ENCODE measurements at places on chromosomes 1 and 21. TPM values are rescaled to one million over a fixed set of nuclear protein-coding genes. Genes with fewer than 3 reads are reported as not detected.

DNA sequence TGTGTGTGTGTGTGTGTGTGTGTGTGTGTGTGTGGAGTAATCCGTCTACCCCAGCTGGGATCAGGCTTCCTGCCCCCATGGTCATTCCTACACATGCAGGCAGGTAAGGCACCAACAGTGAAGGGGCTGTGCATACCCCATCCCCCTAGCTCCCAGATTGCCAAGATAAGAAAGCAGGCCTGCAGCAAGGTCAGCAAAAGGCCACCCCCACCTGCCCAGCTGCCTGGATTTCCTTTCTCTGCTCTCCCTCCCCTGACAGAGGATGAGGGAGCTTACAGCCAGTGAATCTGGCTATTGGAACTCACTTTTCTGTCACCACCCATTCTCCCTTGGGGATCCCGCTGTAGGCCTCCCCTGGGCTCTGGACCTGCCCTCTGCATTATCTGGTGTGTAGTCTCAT, 7.9 kb downstream of the ALX3 start:
- DNase-seq, result no peak

The CDA gene
- 2.5 TPM for total RNA-seq

GRCh38 chr1:104309673-104310072, 560.0 kb downstream of the AMY1C start:
- DNase-seq, result no peak

DNA sequence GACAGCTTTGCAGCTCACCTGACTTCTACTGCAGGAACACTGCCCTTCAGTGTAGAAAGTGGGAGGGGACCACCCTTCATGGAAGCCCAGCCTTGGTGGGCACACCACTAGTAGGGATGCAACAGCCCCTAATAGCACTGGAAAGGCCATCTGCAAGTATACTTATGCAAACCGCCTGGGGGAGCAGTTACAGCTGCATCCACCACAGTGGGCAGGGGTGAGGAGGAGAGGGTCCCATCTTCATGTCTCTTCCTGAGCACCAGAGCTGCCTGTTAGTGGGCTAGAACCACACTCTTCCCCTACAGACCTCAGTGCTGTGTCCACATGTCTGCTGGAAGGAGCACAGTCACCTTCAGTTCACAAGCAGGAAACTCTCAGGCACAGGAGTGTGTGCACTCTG, 66.2 kb upstream of the LHX8 start:
- no peak for DNase-seq

GRCh38 chr1:31712068-31712467, 8.3 kb upstream of the COL16A1 start:
- no peak for DNase-seq

DNA sequence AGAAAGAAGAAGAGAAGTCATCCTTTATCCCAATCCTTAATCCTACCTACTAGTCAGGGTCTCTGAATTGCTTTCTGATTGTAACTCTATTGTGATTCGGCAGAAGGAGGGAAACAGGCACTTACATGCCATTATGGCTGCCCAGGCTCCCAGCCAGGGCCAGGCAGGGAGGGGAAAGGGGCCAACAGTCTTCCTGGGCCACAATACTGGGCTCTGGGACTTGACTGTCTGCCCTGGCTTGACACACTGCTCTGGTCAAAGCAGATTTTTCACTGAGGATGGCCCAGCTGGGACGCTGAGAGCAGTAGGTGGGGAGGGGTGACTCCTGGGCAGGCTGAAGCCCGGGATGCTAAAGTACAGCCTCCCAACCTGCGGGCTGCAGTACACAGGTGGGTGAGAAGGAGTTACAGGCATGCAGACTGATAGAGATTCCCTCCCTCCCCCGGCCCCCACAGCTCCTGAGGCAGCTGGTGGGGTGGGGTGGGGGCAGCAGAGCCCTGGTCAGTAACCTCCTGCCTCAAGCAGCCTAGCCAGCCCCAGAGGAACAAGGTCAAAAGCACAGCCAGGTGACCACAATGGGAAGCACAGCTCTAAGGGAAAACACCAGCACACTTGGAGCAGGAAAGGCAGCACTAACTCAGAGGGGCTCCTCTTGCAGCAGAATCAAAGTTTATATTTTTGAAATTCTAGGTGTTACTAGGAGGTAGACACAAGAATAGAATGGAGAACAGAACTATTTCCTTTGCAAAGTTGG, 25.3 kb downstream of the KCND3 start:
- no peak for DNase-seq

GRCh38 chr1:168888418-168888817, 159.4 kb upstream of the DPT start:
- DNase-seq, result no peak

The LCE1C gene
- total RNA-seq, result not detected

DNA sequence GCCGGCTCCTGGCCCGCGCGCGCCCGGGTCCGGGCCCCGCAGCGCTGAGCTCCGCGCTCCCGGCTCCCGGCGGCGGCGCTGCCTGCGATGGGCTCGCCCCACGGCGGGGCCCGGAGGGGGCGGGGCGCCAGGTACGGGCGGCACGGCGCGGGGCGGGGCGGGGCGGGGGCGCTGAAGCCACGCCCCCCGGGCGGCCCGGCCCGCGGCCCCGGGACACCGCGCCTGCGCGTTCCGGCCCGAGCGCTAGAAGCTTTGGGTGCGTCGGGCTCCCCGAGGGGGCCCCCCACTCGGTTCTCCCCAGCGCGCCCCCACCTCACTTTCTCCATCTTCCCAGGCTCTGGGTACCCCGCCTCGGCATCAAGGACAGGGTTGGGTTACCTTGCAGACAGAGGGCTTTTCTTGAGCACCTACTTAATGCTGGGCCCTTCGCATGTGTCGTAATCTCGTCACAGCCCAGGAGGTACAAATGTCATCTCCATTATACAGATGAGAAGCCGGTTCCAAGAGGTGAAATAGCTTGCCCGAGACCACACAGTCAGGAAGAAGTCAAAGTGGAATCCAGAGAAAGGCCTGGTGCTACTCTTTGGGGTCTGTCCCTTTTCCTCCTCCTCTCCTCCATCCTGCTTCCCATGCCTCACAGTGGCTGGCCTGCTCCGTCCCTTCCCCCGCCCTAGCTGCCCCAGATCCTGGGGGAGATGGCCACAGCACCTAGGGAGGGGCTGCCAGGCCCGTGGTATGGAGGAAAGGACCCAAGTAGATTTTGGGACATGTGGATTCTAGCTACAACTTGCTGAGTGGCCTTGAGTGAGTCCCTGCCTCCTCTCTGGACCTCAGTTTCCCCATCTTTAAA, 46.5 kb downstream of the RAP1GAP start:
- DNase-seq, result no peak

DNA sequence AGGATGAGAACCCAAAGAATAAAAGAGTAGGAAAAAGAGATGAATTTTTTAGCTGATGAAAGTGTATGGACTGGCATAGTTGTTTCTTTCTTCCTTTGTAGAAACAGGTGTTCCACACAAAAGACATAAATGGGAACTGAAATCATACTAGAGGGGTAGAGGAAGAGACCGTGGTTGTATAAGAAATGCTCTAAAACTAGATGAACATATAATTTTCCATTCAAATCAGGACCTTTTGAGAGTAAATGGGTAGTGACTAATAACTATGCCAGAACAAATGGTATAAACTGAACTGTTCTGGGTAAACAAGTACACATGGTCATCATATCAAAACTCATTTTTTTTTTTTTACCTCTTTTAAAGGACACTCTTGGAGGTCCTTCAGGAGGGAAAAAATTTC, 344.2 kb downstream of the VAV3 start:
- no peak for DNase-seq

The DCDC2B gene
- total RNA-seq, result not detected

The PKP1 gene
- 0.39 TPM for total RNA-seq

The PLA2G2F gene
- not detected for total RNA-seq

The TTC39A gene
- 0.84 TPM for total RNA-seq

The LCA5L gene
- 5.9 TPM for total RNA-seq

The CD1D gene
- total RNA-seq, result 2.6 TPM

The HAO2 gene
- total RNA-seq, result not detected

GRCh38 chr21:42443181-42443785, 39.6 kb downstream of the UBASH3A start:
- DNase-seq, result no peak

DNA sequence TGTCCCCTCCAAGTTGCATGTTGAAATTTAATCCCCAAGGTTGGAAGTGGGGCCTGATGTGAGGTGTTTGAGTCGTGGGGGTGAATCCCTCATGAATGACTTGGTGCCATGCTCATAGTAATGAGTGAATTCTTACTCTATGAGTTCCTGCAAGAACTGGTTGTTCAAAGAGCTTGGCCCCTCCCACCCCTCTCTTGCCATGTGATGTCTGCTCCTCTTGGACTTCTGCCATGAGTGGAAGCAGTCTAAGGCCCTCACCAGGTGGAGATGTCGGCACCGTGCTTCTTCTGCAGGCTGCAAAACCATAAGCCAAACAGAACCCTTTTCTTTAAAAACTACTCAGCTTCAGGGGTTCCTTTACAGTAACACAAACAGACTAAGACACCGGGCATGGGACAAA, 14.3 kb downstream of the G0S2 start:
- DNase-seq, result no peak

The SELL gene
- total RNA-seq, result 2.1 TPM

The ALX3 gene
- not detected for total RNA-seq

GRCh38 chr1:48960320-48960719, 183.6 kb upstream of the BEND5 start:
- DNase-seq, result no peak

The GBP7 gene
- not detected for total RNA-seq

The GPN2 gene
- 7.9 TPM for total RNA-seq

GRCh38 chr1:162128693-162129356, 59.3 kb downstream of the NOS1AP start:
- DNase-seq, result no peak

- no peak for DNase-seq
Measured at GRCh38 chr1:198122693-198123092, 34.1 kb upstream of the NEK7 start.

The RAB25 gene
- total RNA-seq, result not detected

- no peak for DNase-seq
Measured at GRCh38 chr1:91754348-91754747, 131.6 kb downstream of the TGFBR3 start.

DNA sequence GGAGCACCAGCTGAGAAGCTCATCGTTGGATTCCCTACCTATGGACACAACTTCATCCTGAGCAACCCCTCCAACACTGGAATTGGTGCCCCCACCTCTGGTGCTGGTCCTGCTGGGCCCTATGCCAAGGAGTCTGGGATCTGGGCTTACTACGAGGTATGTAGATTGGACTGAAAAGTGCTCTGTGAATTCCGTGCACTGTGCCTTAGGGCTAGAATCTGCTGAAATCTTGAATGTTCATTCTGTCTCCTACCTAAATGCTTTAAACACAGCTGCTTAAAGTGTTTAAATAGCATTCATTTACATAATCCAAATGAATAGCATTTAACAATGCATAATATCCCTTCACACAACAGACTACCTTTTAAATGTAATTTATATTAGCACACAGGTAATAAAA, 27.9 kb downstream of the CHIA start:
- no peak for DNase-seq

GRCh38 chr1:172172352-172172831, 248.1 kb upstream of the C1orf105 start:
- no peak for DNase-seq

The TMPRSS2 gene
- total RNA-seq, result not detected

The ITLN2 gene
- total RNA-seq, result not detected

All from tibial nerve (tissue), 4 donors.